ENCODE measurements at places on chromosomes 1 and 21. TPM values are rescaled to one million over a fixed set of nuclear protein-coding genes. Genes with fewer than 3 reads are reported as not detected.

Gene SLAMF1
- total RNA-seq, result 3.2 TPM

Gene OR1C1
- total RNA-seq, result not detected

Gene SELENBP1
- total RNA-seq, result 1,079 TPM

Gene DDR2
- total RNA-seq, result 48.9 TPM

Gene LCE2C
- total RNA-seq, result not detected

Gene PDC
- not detected for total RNA-seq

Gene PRAMEF17
- total RNA-seq, result not detected

Gene CDK11A
- 52.9 TPM for total RNA-seq

Gene ORC1
- total RNA-seq, result 1.7 TPM

Gene ATG4C
- total RNA-seq, result not detected

Gene HLX
- total RNA-seq, result 10.8 TPM

Gene RPTN
- total RNA-seq, result not detected

Gene MLLT11
- 1.3 TPM for total RNA-seq

Gene HES4
- total RNA-seq, result 15.9 TPM

Gene LSS
- total RNA-seq, result 54.1 TPM

Gene ESRRG
- total RNA-seq, result 0.32 TPM

Gene LYPLAL1
- 17.6 TPM for total RNA-seq

Gene CR1L
- not detected for total RNA-seq

Gene C1orf74
- not detected for total RNA-seq

Gene PLA2G2E
- not detected for total RNA-seq

Gene PLA2G2F
- not detected for total RNA-seq

Gene WNT2B
- 9.4 TPM for total RNA-seq

Gene C1QC
- total RNA-seq, result 21.7 TPM

Gene CASQ2
- total RNA-seq, result 10.9 TPM

Gene CSDE1
- 264 TPM for total RNA-seq

Gene WNT9A
- 1.2 TPM for total RNA-seq

Gene IGSF21
- 6.8 TPM for total RNA-seq

Gene LCE4A
- total RNA-seq, result not detected

Gene ABCA4
- total RNA-seq, result not detected

Gene TDRD10
- 0.96 TPM for total RNA-seq

Gene LIPI
- not detected for total RNA-seq

Gene PAQR6
- 1.7 TPM for total RNA-seq

Gene S100A6
- 881 TPM for total RNA-seq

Gene ILDR2
- total RNA-seq, result 1.1 TPM

Gene DENND2D
- 61.0 TPM for total RNA-seq

Gene AMY1A
- not detected for total RNA-seq

Gene GUCA2B
- total RNA-seq, result 259 TPM

Gene CLCA2
- total RNA-seq, result 1.1 TPM

Gene KRTAP21-2
- not detected for total RNA-seq

Gene GCSAML
- total RNA-seq, result 0.14 TPM

Gene ETV3
- total RNA-seq, result 16.5 TPM

Gene MAEL
- not detected for total RNA-seq

Gene F3
- 105 TPM for total RNA-seq

All from transverse colon (tissue), 4 donors.